ENCODE measurements at places on chromosomes 5 and 9.

GRCh38 chr5:15995341-15996052 is 184.1 kb downstream of the MARCHF11 start:
- DNase-seq, result no peak

- no peak for DNase-seq
These were observed 310.8 kb downstream of the PDE4D start for GRCh38 chr5:59582746-59583145.

DNA sequence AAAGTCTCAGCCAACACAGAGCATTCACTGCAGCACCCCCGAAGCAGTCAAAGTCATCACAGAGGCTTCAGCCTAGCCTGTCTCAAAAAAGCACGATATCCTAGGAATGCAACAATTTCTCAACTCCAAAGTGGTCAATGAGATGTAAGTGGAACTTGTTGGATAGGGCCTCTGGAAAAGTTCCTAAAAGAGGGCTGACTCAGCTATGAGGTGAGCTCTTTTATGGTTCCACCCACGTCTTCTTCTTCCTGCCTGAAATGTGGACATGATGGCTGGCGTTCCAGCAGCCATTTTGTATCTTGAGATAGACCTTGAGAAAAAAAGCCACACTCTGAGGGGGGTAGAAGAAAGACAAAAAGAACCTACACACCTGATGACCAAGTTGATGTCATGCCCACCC is 32.5 kb upstream of the TRIO start:
- no peak for DNase-seq

GRCh38 chr9:123376218-123377071 is 20.4 kb downstream of the CRB2 start:
- no peak for DNase-seq

GRCh38 chr9:20684875-20685696 is 1.0 kb downstream of the FOCAD start:
- DNase-seq, result no peak

DNA sequence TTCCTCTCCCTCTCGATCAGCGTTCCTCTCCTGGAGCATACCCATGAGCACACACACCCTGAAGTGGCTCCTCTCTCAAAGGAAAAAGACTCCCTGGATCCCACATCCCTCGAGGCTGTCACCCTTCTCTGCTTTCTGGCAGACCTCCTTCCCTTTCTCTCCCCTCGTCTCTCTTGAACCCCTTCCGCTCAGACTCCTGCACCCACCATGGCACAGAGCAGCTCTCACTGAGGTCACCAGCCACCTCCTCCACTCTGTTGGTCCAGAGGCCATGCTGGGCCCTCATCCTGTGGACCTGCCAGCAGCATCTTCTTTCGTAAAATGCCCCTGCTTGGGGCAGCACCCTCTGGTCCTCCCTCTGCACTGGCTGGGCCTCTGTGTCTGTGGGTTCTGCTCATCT is 5.7 kb downstream of the B4GALT7 start:
- no peak for DNase-seq

- DNase-seq, result no peak
These were observed 15.6 kb downstream of the TICAM2 start for GRCh38 chr5:115586525-115587146.

- DNase-seq, result no peak
These were observed 27.9 kb downstream of the IER5L start for GRCh38 chr9:129150122-129150521.
